ENCODE measurements at places on chromosomes 2 and 18.

DNA sequence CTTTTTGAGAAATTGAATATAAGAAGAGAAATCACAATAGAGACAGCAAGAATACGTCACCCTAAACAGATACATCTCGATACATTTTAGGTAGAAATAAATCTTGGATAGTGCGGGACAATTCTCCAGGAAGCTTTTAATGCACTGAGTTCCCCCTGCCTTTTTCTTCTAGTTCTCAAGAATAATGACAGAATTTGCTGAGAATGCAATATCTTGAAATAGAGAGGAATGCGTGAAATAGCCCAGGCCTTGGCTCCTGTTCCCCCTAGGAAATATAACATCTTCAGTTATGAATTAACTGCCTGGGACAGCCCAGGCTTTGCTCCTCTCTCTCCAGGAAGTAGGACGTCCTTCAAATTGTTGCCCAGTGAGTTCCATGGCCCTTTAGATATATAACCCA is 7.6 kb upstream of the NRXN1 start:
- no peak for DNase-seq

- no peak for DNase-seq
Observed at GRCh38 chr2:8575038-8575833, 106.6 kb upstream of the ID2 start.

DNA sequence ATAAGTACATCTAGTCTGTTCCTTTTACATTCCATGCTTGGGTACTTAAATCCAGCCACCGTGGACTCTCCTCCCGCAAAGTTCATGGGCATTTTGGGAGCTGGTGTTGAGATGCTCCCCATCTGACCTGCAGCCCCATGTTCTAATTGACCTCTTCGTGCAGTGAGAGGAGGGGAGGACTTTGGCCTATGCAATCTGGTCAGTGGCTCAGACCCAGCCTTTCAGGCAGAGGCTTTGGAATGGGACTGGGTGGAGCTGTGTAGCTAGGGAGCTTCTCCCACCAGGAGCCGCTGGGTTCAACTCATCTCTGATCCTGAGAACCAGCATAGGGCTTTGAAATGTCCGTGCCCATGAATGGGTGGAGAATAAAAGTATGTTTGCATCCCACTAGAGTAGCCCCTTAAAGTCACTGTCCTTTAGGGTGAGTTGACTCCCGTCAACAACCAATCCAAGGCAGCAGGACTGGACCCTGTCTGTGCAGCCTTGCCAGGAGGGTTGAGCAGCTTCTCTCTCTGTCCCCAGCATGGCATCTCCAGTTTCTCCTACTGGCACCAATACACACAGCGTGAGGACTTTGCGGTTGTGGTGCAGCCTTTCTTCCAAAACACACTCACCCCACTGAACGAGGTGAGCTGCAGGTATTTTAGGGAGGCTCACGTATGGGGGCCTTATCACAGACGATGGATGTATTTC is 120.0 kb upstream of the PPP1CB start:
- DNase-seq: no peak

GRCh38 chr18:61608316-61608715 is 275.1 kb downstream of the CDH20 start:
- no peak for DNase-seq

GRCh38 chr2:187959821-187960220 is 331.9 kb upstream of the GULP1 start:
- DNase-seq: no peak

- DNase-seq: no peak
Observed at GRCh38 chr2:208880171-208880570, 473.6 kb downstream of the PTH2R start.

GRCh38 chr2:113910110-113910717 is 20.3 kb downstream of the ACTR3 start:
- no peak for DNase-seq

Measured in activated naive CD4-positive, alpha-beta T cell (primary cell).